Hematopoietic multipotent progenitor cell treated with erythropoietin and hydrocortisone succinate and interleukin-3 and kit ligand, for 15 days (in vitro differentiated cells): ENCODE measurements at places on chromosomes 7 and 10.

DNA sequence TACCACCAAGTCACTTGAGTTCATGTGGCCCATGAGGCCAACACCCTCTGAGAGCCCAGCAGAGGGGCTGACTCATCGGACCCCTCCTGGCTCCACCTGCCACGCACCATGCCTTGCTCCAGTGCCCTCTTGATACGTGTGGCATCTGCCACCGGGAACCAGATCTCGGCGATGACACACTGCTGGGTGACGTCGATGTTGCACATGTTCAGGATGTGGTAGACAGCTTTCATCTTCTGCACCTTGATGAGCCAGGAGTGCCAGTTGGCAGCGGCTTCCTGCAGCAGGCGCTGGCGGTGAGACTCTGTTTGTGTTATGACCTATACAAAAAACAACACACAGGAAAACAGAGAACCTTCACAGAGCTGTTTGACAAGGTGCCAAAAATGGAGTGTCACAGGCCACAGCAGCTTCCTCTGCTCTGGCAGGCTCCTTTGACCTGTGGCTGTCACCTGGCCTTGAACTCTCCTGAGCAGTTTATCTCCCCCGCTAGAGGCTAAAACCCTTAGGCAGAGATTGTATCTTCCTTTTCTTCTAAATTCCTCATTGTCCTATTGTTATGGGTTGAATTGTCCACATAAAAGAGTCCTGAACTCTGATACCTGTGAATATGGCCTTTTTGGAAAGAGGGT is 45.2 kb upstream of the TMEM213 start:
- DNase-seq, result no peak

DNA sequence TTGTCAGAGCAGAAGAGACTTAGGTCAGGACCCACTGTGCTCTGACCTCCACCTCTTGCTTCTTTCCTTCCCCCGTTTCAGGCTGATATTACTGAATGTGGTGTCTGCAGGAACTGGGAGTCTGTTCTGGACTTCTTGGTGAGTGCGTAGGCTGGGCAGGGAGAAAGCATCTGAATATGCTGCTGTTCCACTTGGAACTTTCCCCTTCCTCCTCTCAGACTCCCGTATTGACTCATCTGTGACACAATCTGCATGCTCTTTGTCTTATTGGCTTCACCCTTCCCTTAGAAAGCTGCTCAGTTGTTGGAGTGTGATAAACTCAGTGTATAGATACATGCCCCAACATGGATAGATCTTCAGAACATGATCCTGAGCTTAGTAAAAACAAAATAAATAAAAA is 137.6 kb upstream of the HABP2 start:
- no peak for DNase-seq

DNA sequence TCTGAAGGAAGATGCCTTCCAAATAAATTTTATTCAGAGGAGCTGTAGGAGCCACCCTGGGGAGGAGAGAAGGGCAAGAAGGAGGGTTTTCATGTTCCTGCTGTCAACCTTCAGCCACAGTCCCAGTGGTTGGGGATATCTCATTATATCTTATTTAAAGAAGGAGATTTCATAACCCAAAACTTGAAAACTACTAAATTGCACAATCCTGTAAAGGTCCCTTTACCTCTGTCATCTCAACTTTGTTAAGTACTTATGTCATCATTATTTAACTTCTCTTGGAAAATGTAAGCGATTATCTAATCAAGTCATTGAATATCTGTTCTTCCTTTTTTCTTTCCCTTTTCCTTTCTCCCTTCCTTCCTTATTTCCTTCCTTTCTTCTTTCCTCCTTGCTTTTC is 794.5 kb upstream of the IGFBP3 start:
- DNase-seq, result no peak

GRCh38 chr7:126948664-126949063 is 304.1 kb downstream of the GRM8 start:
- no peak for DNase-seq

- no peak for DNase-seq
Observed at GRCh38 chr7:116395141-116395791, 104.3 kb upstream of the CAV2 start.

DNA sequence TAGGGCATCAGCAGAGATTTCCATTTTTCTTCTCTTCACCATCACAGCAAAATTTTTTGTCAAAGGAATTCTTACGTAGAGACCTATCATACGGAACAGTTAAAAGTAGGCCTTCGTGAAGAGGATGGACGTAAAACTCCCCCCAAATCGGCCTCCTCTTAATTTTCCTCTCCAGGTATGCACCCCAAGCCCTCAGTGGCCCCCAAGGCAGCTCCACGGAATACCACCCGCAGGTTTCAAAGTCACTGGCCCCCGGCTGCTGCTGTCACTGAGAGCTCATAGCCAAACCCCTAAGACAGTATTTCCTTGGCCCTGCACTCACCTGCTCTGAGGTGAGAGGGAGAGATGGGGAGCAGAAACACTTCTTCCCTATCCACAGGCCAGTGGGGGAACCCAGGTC is 8.8 kb downstream of the PODXL start:
- DNase-seq, result no peak
